ENCODE measurements at places on chromosomes 13 and 19. TPM values are rescaled to one million over a fixed set of nuclear protein-coding genes. Genes with fewer than 3 reads are reported as not detected.
A peak's percentile ranks its signal among the peaks of the same experiment; 100 is the strongest.

The SYT5 gene
- not detected for total RNA-seq

- DNase-seq = peak; percentile 98
Measured at GRCh38 chr19:34171877-34172660, at the start of gene LSM14A. TSS of gene LSM14A (plus strand) at chr19:34172504. CDS start at chr19:34172643, 139 bp downstream.

DNA sequence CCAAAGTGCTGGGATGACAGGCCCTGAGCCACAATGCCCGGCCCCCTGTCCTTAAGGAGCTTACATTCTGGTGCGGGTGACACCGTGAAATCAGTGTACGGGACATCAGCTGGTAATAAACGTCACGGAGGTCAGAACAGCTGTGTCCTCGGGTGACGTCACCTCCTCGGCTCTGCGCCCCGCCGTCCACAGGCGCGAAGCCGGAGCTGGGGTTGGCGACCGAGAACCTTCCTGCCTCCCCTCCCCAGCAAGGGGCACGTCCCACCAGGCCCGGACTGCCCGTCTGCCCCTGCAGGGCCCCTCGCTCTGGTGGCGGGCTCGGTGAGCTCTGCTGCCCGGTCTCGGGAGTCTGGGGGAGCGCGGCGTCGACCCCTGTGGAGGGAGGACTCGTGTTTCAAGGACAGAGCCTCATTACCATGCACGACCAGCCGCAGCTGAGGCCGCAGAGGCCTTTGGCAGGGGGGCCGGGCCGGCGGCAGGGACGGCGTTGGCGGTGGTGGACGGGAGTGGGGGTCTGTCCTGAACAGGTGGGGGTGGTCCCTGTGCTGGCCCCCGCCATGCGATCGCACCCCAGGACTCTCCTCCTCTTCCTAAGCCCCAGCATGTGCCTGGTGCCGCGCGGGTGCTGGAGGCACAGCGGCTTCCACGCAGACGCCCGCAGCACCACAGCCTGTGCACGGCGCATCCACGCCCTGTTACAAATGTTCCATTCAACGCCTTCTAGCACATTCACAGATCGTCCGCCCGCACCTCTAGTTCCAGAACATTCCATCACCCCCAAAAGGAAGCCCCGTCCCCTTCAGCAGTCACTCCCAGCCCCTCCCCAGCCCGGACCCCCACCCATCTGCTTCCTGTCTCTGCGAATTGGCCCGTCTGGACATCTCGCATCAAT lies 5.4 kb downstream of the LINGO3 start:
- no peak for DNase-seq

- DNase-seq = no peak
Measured at GRCh38 chr19:47232422-47233211, 1.6 kb upstream of the BBC3 start.

The LGI4 gene
- total RNA-seq = 10.0 TPM

GRCh38 chr19:38557205-38557799 lies 60.5 kb downstream of the MAP4K1 start:
- DNase-seq = peak; percentile 42

The ZNF793 gene
- 7.4 TPM for total RNA-seq

The ELANE gene
- total RNA-seq = 2.2 TPM

DNA sequence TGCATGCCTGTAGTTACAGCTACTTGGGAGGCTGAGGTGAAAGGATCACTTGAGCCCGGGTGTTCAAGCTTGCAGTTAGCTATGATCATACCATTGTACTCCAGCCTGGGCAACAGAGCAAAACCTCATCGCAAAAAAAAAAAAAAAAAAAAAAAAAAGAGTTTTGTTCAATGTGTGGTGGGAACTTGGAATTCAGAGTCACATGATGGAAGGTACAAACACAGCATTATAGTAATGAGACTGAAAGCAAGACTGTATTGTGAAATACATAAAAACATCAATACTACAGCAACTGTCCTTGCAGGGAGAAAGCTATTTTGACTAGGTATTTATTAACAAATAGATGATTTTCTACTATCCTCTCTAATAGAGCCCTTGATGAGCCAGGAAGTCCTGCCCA lies 393.2 kb downstream of the DLEU7 start:
- DNase-seq = no peak

GRCh38 chr19:42961119-42961518 lies 24.1 kb upstream of the PSG7 start:
- DNase-seq = no peak

GRCh38 chr13:70125693-70126092 lies 17.4 kb upstream of the KLHL1 start:
- no peak for DNase-seq

The ZSCAN22 gene
- total RNA-seq = 2.5 TPM

The SERTM1 gene
- total RNA-seq = 0.48 TPM

- DNase-seq = no peak
Measured at GRCh38 chr19:11465600-11465999, 15.2 kb downstream of the ELAVL3 start.

- no peak for DNase-seq
Measured at GRCh38 chr13:23760000-23760399, 129.2 kb downstream of the MIPEP start.

GRCh38 chr19:48355365-48355954 lies 8.3 kb downstream of the TMEM143 start:
- no peak for DNase-seq

DNA sequence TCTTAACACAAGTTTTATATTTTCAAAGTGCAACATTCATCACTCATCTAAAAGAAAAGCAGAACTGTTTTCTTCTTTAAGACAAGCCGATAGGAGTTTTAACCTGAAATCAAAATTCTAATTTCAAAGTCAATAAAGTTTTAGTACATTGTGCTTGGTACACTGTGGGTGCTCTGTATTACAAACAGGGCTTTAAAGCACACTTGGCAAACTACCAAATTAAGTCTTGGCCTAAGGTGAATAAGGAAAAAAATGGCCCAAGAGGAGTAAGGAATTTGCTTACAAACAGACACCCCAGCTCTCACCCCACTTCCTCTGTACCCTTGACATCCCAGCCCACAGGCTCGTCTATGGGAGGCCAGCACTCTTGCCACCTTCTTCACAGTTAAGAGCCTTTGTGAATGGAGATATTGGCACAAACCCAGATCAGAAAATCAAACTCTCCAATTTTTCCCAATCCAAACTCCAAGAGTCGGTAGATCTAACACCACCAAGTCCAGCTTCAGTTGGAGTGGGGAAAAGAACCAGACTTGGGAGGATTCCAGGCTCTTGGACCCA lies 66.0 kb downstream of the ABCC4 start:
- DNase-seq = no peak

GRCh38 chr19:840519-841206 lies at the start of gene PRTN3:
TSS of gene PRTN3 (plus strand) at chr19:840999. CDS start at chr19:841009, 10 bp downstream.
- no peak for DNase-seq

DNA sequence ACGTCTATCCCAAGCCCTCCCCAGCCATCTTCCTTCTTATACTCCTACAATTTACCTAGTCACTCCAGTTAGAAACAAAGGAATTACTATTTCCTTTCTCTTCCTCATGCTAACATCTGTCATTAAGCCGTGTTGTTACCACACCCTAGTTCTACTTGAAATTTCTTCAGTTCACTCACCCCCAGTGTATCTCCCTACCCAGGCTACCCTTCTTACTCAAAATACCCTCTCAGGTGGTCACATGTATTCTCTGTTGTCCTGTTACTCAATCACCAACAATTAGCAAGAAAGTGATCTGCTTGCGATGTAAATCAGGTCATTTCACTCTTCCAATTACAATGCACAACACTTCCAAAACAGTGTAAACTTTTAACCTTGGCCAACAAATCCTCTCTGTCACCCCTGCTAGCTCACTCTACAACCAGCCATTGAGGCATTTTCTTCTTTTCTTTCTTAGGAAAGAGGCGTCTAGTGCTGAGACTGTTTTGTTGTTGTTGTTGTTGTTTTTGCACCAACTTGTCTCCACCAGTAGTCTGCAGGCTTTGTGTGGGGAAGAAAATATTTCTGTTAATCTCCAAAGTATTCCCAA lies 50.7 kb downstream of the PCDH17 start:
- DNase-seq = no peak

DNA sequence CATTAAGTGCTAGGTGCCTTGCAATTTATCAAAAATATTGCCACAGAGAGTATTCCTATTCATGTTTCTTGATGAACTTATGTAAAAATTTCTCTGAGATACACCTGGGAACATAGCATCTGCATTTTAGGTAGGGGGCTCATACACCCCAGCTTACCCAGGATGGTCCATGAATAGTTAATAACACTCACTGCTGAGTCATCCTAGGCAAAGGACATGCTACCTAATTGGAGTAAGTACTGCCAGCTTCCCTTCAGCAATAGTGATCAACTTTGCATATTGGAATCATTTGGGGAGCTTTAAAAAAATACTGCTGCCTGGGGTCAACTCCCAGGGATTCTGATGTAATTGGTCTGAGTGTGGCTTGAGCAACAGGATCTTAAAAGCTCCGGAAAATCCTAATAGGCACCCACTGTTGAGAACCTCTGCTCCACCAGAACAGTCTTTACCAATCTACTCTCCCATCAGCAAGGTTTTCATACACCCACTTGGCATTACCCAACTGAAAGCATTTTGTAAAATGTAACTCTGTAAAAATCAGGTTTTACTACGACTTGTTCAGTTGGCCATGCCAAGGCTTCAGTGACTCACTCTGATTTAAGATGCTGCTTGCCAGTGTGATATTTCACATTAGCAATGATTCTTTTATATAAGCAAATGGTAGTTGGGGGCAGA lies 67.2 kb upstream of the FNDC3A start:
- no peak for DNase-seq

- no peak for DNase-seq
Measured at GRCh38 chr13:59016250-59016649, 1147.5 kb downstream of the DIAPH3 start.

The C13orf46 gene
- 1.9 TPM for total RNA-seq

GRCh38 chr13:91922969-91923592 lies 524.7 kb downstream of the GPC5 start:
- DNase-seq = no peak

The PLEKHA4 gene
- 91.0 TPM for total RNA-seq

DNA sequence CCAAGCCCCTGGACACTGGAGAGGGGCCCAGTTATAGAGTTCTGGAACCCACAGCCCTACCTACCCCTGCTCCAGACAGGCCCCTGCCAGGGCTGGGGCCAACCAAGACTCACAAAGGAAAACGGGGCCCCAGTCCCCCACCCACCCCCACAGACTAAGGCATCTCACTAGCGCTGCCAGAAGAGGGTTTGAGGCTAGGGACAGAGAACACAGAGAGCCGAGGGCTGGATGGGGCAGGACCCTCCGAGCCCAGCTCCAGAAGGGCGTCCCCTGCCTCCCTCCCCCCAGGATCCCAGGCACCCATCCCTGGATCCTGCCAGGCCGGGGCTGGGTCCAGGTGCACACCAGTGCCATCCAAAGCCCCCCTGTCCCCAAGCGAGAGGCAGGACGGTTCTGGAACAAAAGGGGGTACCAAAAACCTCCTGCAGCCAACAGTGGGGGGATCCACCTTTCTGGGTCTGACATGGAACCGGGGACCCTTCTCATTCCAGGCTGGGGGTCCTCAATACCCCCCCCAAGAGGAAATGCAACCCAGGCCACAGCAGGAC lies 4.4 kb upstream of the REXO1 start:
- no peak for DNase-seq

The ZNF8 gene
- 5.5 TPM for total RNA-seq

The TPM4 gene
- total RNA-seq = 1,050 TPM

DNA sequence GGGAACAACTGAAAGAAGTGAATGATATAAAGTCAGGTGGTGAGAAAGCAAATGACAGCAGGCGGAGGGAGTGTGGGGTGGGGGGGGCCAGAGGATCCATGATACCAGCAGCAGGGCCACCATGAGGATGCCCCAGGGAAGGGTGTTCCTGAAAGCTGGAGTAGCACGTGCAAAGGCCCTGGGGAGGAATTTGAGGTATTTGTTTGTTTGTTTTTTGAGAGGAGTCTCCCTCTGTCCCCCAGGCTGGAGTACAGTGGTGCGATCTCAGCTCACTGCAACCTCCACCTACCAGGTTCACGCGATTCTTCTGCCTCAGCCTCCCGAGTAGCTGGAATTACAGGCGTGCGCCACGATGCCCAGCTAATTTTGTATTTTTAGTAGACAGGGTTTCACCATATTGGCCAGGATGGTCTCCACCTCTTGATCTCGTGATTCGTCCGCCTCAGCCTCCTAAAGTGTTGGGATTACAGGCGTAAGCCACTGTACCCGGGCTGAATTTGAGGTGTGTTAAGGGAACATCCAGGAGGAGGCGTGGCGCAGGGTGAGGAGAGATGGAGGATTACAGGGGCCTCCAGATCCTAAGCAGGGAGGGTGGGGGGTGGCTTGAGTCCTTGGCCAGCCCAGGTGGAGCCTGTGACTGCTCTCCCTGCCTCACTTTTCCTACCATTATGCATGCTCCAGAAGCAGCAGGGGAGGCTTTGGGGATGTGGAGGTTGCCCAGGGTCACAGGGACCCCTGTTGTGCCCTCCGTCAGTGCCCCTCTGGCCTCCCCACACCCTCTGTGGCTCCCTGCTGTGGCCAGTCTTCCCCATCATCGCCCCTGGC lies 12.4 kb upstream of the JUND start:
- DNase-seq = no peak

The LYPD5 gene
- total RNA-seq = 2.5 TPM

DNA sequence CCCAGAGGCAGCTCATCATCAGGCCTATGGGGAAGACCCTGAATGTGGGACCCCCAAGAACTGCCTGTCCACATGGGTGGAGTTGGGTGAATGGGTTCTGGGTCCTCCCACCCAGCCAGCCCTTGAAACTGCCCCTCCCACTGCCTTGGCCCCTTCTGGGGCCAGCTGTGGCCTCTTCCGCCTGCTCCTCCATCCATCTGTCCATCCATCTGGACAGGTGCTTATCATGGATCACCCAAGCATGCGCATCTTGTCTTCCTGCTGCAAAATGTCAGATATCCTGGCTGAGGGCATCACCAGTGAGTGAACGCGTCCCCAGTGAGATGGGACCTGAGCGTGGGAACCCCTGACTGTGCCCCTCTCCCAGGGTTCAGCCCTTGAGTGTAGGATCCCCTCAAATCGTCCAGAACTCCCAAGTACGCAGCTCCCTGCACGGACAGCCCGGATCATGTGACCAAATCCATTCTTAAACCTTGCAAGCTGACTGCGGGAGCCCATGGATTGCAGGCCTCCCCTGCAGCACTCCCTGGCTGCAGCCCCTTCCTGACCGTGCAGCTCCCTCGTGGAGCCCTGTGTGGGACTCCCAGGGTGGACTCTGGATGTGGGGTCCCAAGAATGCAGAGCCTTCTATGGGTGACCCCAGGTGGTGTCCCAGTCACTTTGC lies 2.0 kb downstream of the STXBP2 start:
- no peak for DNase-seq

GRCh38 chr19:19446655-19447437 lies 41.4 kb downstream of the GATAD2A start:
- DNase-seq = peak; percentile 22

DNA sequence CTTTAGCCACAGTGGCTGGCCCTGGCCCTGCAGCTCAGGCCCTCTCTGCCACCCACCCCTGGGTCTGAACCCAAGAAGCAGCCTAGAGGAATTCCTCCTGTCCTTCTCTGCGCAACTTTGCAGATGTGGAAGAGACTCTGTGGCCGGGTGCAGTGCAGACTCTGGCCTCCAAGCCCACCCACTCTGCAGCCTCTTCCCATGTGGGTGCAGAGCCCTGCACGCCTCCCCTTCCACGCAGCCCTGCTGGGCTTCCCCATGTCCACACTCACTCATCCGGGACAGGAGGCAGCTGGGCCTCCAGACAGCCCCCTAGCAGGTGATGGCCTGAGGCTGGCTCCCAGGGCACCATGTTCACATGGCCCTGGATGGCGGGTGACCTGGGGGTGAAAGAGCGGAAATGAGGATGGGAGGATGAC lies 2.5 kb downstream of the TEX29 start:
- DNase-seq = no peak

GRCh38 chr13:52999093-52999696 lies 29.4 kb upstream of the OLFM4 start:
- no peak for DNase-seq

The ZNF69 gene
- total RNA-seq = 3.7 TPM

The KIR3DL2 gene
- total RNA-seq = not detected

The CDX2 gene
- total RNA-seq = not detected

Measured in posterior vena cava (tissue), 2 donors.